ENCODE measurements at places on chromosomes 5 and 9.

- no peak for DNase-seq
Measured at GRCh38 chr9:136729144-136729543, 13.6 kb downstream of the LCN10 start.

GRCh38 chr5:113167985-113168384 lies 191.4 kb downstream of the DCP2 start:
- DNase-seq, result no peak

DNA sequence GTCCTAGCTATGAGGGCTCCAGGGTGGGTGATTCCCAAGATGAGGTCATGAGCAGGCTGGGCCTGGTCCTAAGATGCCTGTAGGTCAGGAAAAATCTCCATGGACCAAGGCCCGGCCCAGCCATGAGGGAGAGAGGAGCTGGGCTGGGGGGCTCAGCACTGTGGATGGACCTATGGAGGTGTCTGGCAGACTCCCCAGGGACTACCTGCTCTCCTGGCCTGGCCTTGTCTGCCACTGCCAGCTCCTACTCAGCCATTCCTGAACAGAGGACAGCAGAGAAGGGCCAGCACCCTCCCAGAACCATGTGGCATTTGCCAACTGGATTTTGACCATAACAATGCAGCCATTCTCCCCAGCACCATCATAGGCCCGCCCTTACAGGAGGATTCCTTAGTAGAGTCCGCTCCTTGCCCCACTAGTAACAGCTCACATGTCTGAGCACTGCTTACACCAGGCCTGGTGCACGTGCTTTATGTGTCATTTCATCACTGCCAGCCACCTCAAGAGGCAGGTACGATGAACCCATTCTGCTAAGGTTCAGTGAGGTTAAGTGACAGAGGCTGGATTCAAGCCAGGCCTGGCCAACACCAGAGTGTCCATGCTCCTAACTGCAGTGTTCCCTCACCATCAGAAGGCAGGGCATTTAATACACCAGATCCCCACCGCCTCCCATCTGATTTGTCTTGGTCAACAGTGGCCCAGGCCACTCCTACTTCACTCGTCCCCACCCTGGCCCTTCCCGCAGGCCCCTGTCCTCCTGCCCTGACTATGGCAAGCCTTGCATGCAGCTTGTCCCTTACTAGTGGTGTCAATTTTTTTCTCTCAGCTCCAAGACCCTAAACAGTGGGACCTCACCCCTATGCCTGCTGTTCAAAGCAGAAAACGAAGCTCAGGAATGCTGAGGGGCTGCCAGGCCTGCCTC lies 669 bp downstream of the IL13 start:
- no peak for DNase-seq

DNA sequence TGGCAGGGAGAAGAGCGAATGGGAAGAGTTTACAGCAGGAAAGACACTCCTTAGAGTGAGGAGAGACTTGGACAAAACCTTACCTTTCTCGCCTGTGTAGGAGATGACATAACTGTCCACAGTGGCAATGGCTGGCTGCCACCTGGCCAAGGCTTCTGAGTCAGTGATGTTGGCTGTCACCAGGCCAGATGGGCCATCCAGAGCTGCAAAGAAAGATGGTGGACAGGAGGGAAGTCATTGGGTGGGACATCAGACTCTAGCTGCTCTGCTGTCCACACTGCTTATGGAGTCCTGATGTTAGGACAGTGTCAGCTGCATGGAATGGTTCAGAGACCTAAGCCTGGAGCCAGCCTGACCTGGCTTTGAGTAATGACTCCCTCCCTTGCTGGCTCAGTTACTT lies 79.8 kb downstream of the TNC start:
- no peak for DNase-seq

DNA sequence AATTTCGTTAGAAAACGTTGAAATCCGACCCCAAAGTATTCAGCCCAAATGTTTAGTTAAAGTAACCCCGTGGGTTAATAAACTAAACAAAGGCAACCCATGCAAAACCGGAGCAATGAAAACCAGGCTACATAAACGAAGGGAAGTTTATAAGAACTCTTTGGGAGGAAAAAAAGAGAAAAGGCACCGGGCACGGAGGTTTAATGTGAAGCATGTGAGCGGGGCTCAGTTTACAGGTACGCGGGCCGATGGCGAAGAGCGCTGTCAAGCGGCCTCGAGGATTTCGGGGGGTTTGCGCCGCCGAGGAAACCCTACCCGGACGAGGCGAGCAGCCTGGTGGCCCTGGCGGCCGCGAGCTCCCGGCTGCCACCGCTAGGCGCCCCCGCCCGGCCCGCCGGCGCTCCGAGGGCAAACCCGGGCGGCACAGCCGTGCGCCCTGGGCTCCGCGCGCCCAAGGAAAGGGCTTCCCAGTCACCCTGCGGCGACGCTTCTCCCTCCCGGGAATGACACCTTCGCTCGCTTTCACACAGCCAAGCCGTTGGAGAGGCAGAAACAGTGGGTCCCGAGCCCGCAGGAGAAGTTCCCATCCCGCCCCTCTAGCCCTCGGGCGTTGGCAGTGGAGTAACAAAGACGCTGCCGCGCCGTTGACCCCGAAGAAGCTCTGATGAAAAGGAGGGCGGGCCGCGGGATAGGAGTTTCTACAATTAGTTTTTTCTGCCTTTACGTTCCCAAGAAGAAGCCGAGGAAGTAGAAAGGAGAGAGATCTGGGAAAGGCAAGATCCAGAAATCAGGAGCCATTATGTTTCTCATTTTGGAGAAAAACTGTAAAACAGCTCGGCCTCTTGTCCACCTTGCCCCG lies 126.0 kb downstream of the TMEM174 start:
- DNase-seq, result no peak

DNA sequence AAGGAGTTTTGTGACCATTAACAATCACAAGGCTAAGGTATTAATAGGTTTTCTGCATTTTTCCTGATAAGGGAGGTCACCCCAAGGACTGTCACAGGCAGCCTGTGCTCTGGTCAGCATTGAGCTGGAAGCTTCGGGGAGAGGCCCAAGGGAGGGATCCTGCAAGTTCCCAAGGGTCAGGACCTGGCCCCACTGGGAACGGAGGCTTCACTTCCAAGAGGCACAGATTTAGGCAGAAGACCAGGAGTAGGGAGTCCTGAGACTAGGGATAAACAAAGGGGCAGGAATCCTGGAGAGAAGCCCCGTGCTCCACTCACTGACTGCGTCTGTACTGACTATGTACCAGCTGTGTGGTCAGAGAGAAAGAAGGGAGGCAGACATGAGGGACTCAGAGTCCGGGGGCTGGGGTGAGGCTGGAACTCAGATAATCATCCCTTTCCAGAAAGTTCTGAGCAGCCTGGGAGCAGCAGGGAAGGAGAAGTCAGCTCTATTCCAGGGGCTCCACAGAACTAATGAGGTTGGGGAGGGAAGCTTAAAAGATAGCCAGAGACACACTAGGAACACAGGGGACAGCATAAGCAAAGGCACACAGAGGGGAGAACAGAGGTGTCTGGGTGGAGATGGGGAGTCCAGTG lies 37.8 kb downstream of the B4GALT1 start:
- no peak for DNase-seq

DNA sequence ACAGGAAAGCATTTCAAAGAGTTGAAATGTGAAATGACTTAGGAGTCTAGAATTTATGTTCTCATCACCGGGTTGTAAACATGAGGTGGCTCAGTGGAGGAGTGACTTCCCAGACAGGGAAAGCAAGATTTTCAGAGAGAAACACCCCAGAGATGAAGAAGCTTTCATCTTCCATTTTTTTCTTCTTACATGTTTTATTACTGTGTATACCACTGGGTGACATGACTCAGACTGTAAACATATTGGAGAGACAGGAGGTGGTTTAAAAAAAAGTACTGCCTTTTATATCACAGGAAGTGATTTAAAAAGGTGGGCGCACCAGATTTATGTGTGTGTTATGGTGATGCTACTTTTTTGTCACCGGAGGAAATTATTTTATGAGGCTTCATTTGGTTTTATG lies 209.1 kb upstream of the TUT7 start:
- DNase-seq, result no peak

DNA sequence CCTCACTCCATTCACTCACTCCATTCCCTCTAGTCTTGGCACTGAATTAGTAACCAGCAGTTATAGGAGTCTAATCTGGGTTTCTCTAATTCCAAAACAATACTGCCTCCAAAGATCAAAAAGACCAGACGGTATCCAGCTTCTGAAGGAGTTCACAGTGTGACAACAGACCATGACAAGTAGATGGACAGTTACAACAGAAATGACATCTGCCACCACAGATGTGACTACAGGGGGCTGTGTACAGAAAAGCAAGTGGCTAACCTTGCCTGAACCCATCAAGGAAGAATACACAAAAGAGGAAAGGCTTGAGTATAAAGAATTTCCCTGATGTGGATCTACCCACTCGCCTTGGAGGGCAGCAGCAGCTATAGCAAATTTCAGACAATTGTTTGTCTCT lies 112.4 kb downstream of the ACTL7B start:
- no peak for DNase-seq

GRCh38 chr9:8705861-8706260 lies 906.3 kb upstream of the DMAC1 start:
- DNase-seq, result no peak

GRCh38 chr9:102049586-102050246 lies 311.3 kb upstream of the GRIN3A start:
- DNase-seq, result no peak

GRCh38 chr5:142549834-142550233 lies 136.1 kb downstream of the FGF1 start:
- no peak for DNase-seq

DNA sequence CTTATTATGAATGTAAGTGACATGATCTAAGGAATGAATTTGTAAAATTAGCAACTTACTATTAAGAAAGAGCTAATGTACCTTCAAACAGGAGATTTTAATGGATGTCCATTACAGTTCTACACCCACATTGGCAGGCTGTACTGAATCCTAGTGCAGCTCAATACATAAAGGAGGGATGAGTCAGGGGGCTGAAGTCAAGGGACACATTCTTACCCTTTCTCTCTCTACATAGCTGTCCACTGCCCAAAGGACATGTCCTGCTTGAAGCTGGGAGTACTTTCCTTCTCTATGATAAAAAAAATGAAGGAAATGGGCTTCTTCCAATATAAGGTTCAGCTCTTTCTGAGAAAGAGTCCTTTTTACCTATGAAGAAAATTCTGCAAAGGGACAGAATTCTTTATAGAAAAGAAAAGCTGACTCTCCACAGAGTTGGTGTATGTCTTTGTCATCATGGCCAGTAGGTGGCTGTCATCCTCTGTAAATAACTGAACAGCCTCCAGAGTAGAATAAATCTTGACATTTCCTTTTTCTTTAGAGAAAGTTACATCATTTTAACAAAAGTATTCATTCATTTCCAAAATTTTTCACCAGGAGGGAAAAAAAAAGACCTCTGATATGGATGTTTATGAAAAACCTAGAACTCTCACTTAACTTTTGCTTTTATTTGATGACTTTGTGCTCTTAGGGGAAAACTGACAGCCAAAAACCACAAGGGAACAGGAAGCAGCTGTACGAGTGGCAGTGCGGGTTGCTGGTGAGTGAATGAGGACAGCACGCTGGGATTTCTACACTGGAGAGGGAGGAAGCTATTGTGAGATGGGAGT lies 13.1 kb upstream of the IFNA14 start:
- no peak for DNase-seq

GRCh38 chr5:143108498-143109128 lies 294.9 kb downstream of the NR3C1 start:
- no peak for DNase-seq

- no peak for DNase-seq
Measured at GRCh38 chr9:14480526-14480925, 166.6 kb upstream of the NFIB start.

GRCh38 chr5:34496701-34497469 lies 159.2 kb upstream of the RAI14 start:
- DNase-seq, result peak; percentile 53

- no peak for DNase-seq
Measured at GRCh38 chr5:27963050-27963783, 924.8 kb upstream of the CDH9 start.

- DNase-seq, result no peak
Measured at GRCh38 chr5:68408345-68408871, 192.9 kb downstream of the PIK3R1 start.

GRCh38 chr5:1222147-1222546 lies 3.0 kb upstream of the SLC6A18 start:
- DNase-seq, result no peak

DNA sequence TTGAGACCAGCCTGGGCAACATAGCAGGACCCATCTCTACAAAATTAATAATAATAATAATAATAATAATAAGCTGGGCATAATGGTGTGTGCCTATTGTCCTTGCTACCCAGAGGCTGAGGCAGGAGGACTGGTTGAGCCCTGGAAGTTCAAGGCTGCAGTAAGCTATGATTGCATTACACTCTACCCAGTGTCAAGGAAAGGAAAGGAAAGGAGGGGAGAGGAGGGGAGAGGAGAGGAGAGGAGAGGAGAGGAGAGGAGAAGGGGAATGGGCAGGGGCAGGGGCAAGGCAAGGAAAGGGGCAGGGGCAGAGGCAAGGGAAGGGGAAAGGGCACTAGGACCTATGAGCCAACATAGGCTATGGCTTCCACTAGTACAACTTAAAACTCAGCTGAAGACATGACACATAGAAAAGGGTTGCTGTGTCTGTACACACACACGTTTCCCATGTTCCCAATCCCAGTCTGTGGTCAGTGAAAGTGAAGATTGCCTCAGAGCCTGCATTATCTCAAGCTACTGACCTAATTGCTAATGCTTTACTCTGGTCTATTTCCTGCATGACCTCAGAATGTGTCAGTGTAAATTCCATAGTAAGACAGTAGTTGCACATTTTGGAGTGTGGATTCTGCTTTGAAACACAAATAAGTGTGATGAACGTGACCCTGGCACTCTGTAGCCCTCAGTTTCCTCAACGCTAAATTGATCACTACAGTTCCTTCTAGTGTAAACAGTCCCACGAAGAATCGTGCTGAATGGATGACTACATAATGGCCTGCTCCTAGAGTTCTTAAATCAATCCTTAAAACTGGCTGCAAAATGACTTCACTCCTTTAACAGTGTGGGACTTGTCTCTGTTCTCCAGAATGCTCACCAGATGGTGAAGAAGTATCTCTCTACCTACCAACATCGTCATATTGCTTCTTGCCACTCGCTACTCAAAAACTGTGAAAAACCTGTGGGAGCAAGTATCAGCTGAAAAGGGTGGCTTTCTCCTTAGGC lies 497.0 kb downstream of the RAB3C start:
- DNase-seq, result no peak

GRCh38 chr5:175885813-175886212 lies 14.4 kb downstream of the CPLX2 start:
- DNase-seq, result no peak

GRCh38 chr9:12271421-12271891 lies 421.7 kb upstream of the TYRP1 start:
- no peak for DNase-seq

- DNase-seq, result no peak
Measured at GRCh38 chr9:93267091-93267541, 83.2 kb downstream of the WNK2 start.
